Vein endothelial cell (primary cell): ENCODE measurements at places on chromosomes 1 and 21. TPM values are rescaled to one million over a fixed set of nuclear protein-coding genes. Genes with fewer than 3 reads are reported as not detected.

Gene OR2L2
- under 0.01 TPM in 1 of 2 replicates, not detected in the other for total RNA-seq

Gene CLIC6
- under 0.01 TPM in 1 of 2 replicates, not detected in the other for total RNA-seq

Gene SLC6A9
- total RNA-seq: 0.29 and 0.65 TPM in 2 replicates

Gene SFN
- total RNA-seq: 0.10 TPM in 1 of 2 replicates, not detected in the other

Gene HPDL
- total RNA-seq: 2.9 and 6.4 TPM in 2 replicates

Gene AADACL3
- total RNA-seq: not detected in 2 replicates

Gene CTTNBP2NL
- 46.6 and 50.6 TPM in 2 replicates for total RNA-seq

Gene GPATCH3
- 6.5 and 7.5 TPM in 2 replicates for total RNA-seq

Gene C1QTNF12
- 0.33 and 0.76 TPM in 2 replicates for total RNA-seq

Gene KCTD3
- 25.5 and 32.3 TPM in 2 replicates for total RNA-seq

Gene ANGPTL3
- not detected in 2 replicates for total RNA-seq

Gene TNNI3K
- 0.10 TPM in 1 of 2 replicates, not detected in the other for total RNA-seq

Gene ZP4
- not detected in 2 replicates for total RNA-seq

Gene CNIH3
- 0.76 and 0.98 TPM in 2 replicates for total RNA-seq

Gene RAB25
- not detected in 2 replicates for total RNA-seq

Gene TCHH
- total RNA-seq: not detected in 2 replicates

Gene KIF21B
- total RNA-seq: 4.6 and 5.2 TPM in 2 replicates

Gene LINGO4
- not detected in 2 replicates for total RNA-seq

Gene APCS
- not detected in 2 replicates for total RNA-seq

Gene C8A
- total RNA-seq: not detected in 2 replicates

Gene CR1L
- total RNA-seq: not detected in 2 replicates

Gene HRNR
- not detected in 2 replicates for total RNA-seq

Gene NUAK2
- 3.1 and 3.3 TPM in 2 replicates for total RNA-seq

Gene TIAM1
- total RNA-seq: 0.33 and 0.38 TPM in 2 replicates
